ENCODE measurements at places on chromosomes 13 and 19. TPM values are rescaled to one million over a fixed set of nuclear protein-coding genes. Genes with fewer than 3 reads are reported as not detected.

GRCh38 chr19:56137405-56137804, 3.7 kb upstream of the ZNF444 start:
- DNase-seq: no peak

DNA sequence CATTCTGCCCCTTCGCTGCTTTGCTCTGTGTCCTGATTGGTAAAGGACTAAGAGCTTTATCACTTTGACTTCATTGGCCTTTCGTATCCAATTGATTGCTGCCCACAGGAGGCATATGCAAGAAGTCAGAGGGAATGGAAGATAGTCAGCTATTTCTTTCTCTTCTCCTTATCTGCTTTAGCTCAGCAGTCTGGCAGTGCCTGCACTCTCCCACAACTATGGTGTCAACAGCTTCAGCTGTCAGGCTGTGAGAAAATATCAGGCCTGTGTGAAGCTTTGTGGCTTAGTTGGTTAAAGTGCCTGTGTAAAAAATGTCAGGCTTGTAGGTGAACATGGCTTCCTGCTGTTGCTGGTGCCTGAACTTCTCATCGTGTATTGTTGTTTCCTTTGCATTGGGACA, 243.0 kb downstream of the PCDH17 start:
- DNase-seq: no peak

GRCh38 chr19:39126312-39127187, 964 bp downstream of the PAK4 start:
- no peak for DNase-seq

GRCh38 chr13:42272804-42273175, 838 bp downstream of the AKAP11 start:
- no peak for DNase-seq

- no peak for DNase-seq
These were observed 229.0 kb downstream of the KLF5 start for GRCh38 chr13:73287831-73288230.

DNA sequence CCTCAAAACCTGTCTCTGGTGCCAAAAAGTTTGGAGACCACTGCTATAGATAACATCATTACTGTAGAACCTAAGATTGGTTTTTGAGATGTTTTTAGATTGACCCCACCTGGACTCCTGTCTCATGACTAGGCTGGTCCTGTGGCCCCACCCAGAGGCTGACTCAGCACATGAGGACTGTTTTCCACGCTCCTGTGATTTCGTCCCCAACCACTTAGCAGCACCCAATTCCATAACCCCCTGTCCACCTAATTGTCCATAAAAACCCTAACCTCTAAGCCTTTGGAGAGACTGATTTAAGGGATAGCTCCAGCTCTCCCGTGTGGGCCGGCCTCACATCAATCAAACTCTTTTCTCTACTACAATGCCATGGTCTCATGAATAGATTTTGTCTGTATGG, 25.6 kb upstream of the GAS6 start:
- peak; percentile 30 for DNase-seq

DNA sequence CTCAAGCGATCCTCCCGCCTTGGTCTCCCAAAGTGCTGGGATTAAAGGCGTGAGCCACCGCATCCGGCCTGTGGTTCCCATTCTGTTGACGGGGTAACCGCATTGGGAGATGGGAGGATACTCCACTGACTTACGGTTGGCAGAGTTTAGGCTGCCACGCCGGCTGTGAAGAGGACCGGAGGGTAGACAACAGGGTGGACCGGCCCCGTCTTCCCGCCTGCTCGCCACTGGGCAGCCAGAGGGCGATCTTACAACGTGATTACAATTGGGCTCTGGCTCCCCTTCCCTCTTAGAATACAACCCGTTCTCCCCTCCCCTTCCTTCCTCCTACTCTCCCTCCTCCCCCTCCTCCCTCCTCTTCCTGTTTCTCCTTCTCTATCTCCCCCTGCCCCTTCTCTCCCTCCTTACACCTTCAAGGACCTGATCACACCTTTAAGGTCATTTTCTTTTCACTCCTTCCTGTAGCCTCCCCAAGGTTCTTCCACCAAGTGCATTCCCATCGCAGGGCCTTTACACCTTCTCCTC, 957 bp upstream of the CCDC194 start:
- no peak for DNase-seq

- DNase-seq: no peak
These were observed 171.4 kb downstream of the FOXO1 start for GRCh38 chr13:40494946-40495620.

DNA sequence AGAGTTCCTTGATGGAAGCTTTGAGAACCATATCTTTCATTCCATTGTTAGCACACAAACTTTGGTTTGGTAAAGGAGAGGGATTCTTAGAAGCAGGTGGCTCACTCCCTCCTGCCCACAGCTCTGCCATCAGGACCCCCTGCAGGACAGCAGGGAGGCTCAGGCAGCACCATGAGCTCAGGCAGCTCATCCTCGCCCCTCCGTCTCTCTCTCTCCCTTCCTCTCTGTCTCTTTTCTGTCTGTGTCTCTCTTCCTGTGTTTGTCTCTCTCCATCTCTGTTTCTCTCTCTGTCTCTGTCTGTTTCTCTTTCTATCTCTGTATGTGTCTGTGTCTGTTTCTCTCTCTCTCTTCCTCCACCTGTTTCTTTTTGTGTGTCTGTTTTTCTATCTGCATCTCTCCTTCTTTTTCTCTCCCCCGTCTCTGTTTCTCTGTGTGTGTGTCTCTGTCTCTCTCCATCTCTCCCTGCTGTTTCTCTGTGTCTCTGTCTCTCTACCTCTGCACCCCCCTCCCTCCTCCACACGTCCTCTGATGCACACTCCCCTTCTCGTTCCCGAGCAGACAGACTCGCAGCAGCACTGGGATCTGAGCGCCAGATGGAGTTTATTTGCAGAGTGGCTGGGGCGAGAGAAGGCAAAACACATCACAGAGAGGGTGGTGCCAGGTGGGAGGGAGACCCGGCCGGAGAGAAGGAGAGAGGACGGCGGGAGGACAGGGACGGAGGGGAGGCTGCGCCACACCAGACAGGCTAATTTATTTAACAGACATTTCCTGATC, 8.7 kb downstream of the SBK2 start:
- no peak for DNase-seq

DNA sequence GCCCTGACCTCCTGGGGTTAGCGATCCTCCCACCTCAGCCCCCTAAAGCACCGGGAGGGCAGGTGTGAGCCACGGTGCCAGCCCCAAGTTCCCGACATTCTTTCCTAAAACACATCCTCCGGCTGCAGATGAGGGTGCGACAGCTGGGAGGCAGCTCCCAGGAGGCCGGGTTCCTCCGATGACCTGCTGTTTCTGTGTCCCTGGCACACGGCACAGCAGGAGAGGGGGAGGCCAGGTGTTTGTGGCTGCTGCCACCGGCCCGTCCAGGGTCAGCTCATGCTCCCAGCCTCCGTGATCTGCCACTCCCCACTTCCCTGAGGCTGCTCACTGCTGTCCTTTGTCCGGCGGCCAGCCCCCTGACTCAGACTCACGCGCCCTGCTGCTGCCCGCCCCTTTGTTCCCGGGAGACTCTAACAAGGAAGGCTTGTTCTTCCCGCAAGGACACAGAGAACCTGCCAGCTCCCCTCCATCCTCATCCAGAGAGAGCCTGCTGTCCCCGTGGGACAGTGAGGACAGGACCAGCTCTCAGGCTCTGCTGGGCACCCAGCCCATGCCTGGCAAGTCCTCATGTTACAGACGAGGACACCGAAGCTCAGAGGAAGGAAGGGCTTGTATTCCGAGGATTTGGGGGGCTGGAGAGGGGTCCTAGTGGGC, 10.6 kb upstream of the MADCAM1 start:
- no peak for DNase-seq

- no peak for DNase-seq
These were observed 12.5 kb upstream of the COMP start for GRCh38 chr19:18803550-18804138.

DNA sequence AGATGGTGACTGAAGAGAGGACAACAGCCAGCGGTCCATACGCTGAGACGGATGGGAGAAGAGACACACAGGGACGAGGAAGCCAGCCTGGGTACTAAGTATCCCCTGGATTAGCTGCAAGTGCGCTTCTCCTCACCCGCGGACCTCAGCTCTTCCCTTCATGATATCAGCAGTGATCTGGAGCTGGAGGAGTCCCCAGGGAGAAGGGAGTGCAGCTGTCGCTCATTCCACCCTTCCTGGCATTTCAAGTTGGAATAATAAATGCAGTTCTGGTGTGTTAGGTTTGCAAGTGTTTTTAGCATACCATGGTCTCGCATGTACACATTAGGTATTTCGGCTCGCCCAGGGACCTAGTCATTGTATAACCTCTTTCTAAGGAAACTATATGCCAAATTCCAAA, 88.5 kb upstream of the C1QTNF9B start:
- no peak for DNase-seq

- no peak for DNase-seq
These were observed 5.8 kb upstream of the ERCC2 start for GRCh38 chr19:45376045-45376724.

GRCh38 chr13:46644816-46645215, 91.8 kb downstream of the LRCH1 start:
- DNase-seq: no peak

Gene CRB3
- not detected for total RNA-seq

Gene RXFP2
- total RNA-seq: not detected

Gene DHDH
- 0.67 TPM for total RNA-seq

Gene CGB7
- 0.16 TPM for total RNA-seq

Gene RFPL4A
- not detected for total RNA-seq
